ENCODE measurements at places on chromosomes 2 and 18.

DNA sequence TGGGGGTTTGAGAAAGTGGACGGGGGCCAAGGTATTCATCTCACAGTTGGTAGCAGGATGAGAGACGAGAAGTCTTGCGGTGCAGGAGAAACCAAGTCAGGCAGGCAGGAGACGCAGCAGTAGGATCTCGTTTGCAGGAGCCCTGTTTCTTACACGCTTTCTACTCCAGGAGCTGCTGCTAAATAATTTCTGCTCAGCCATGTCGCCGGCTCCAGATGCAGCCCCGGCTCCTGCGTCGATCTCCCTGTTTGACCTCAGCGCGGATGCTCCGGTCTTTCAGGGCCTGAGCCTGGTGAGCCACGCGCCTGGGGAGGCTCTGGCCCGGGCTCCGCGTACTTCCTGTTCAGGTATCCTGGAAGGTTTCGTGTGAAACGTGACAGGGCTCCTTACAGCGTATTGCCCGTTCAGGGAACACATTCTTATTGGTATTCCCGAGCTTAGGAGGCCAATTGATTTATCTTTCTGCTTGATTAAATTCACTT is 494 bp downstream of the ANKZF1 start:
- DNase-seq, result peak; percentile 58

- DNase-seq, result no peak
Observed at GRCh38 chr2:199484927-199485326, 27.2 kb upstream of the SATB2 start.

DNA sequence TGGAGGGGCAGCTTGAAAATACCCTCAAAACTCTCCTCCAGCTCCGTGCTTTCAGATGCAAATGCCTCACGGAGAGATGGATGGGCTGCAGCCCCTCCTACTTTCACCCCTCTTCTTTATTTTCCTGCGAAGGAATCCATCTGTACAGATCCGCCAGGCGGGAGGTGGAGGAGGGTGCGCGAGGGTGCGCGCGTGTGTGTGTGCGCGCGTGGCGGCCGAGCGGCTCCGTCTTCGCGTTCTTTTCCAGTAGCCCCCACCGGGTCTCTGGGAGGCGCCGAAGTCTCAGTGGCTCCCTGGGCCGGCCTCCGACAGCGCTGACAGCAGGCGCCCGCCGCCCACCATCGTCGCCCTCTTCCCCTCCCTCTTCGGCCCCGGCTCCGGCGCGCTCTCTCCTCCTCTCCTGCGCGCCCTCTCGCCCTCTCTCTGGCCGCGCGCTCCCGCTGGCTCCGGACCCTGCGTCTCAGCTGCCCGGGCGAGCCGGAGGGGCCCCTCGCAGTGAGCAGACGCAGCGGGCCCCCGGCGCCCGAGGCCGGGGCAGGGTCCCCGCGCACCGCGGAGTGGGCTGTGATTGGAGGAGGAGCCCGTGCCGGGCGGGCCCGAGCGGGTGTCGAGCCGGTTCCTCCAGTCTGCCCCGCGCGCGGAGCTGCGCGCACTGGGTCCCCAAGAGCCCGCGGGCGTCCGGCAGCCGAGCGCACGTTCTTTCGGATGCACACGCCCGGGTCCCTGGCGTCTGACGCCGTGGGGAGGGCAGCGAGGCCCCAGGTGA is at the start of gene CDH7:
Gene CDH7, plus strand, starts transcription at position 624 of the 766 bp plus-strand sequence. CDS start 11,831 bp downstream, outside the sequence.
- peak; percentile 7 for DNase-seq

DNA sequence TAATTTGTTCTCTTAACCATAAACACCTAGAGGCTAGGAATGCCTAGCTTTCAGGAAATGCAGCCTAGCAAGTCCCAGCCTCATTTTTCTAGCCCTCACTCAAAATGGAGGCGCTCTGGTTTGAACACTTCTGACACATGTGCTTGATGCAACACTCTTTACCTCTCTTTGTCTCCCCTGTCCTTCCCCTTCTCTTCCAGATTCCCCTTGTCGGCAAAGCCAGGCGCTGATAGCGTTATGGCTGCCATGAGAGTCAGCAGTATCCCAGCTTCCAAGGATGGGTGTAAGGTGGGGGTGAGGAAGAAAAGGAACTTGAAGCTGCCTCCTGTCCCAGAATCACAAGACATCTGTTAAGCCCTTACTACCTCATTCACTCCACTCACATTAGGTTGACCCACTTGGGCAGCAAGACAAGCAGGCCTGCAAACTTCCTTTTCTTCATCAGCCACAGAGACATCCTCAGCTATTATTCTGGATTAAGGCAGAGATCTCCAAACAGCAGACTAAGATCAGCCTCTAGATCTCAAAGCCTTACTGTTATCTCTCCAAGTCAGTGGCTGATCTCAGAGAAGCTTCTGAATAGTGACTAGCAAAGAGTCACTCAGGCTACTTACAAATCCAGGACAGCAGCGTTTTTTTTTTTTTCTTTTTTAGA is 1.9 kb upstream of the ST3GAL5 start:
- DNase-seq, result no peak

GRCh38 chr2:152134488-152135280 is 35.8 kb upstream of the CACNB4 start:
- DNase-seq, result no peak

GRCh38 chr18:62331581-62332356 is 6.7 kb downstream of the TNFRSF11A start:
- no peak for DNase-seq

- DNase-seq, result no peak
Observed at GRCh38 chr18:8354304-8354703, 254.9 kb upstream of the RAB12 start.
